Activated gamma-delta T cell (primary cell): ENCODE measurements at places on chromosomes 11 and 22.

GRCh38 chr11:12218909-12219308, 108.5 kb downstream of the MICAL2 start:
- no peak for DNase-seq

GRCh38 chr11:128764424-128765095, 70.7 kb downstream of the FLI1 start:
- no peak for DNase-seq

GRCh38 chr11:131653260-131653659, 282.8 kb downstream of the NTM start:
- DNase-seq = no peak

GRCh38 chr11:12787847-12788246, 113.6 kb downstream of the TEAD1 start:
- no peak for DNase-seq

GRCh38 chr11:80414181-80415165, 973.6 kb upstream of the TENM4 start:
- DNase-seq = no peak

GRCh38 chr11:78202733-78203167, 14.0 kb downstream of the USP35 start:
- DNase-seq = no peak
